ENCODE measurements at places on chromosomes 5 and 9. TPM values are rescaled to one million over a fixed set of nuclear protein-coding genes. Genes with fewer than 3 reads are reported as not detected.

SLC4A9 gene
- 0.23 TPM for total RNA-seq

TGFBI gene
- total RNA-seq = 96.7 TPM

SPIN1 gene
- 69.2 TPM for total RNA-seq

AHRR gene
- 11.3 TPM for total RNA-seq

HDAC3 gene
- total RNA-seq = 42.1 TPM

OGN gene
- 10.6 TPM for total RNA-seq

CIZ1 gene
- 107 TPM for total RNA-seq

TXN gene
- 178 TPM for total RNA-seq

LHX6 gene
- 16.9 TPM for total RNA-seq

GDNF gene
- total RNA-seq = 0.23 TPM

KLF9 gene
- total RNA-seq = 91.0 TPM

C9orf72 gene
- total RNA-seq = 16.8 TPM

ACOT12 gene
- not detected for total RNA-seq

WDR38 gene
- not detected for total RNA-seq

KCNV2 gene
- not detected for total RNA-seq

LCN2 gene
- 14.3 TPM for total RNA-seq

CNOT8 gene
- total RNA-seq = 101 TPM

PCDHAC1 gene
- 3.7 TPM for total RNA-seq

GFI1B gene
- total RNA-seq = 0.52 TPM

DDX4 gene
- total RNA-seq = not detected

PLAC8L1 gene
- total RNA-seq = not detected

SLC25A2 gene
- total RNA-seq = 0.64 TPM

SH3TC2 gene
- 1.4 TPM for total RNA-seq

GDA gene
- 0.20 TPM for total RNA-seq

SPINK6 gene
- not detected for total RNA-seq

GABRA1 gene
- total RNA-seq = not detected

NEUROG1 gene
- total RNA-seq = not detected
